Femur (tissue), 1 donor: ENCODE measurements at places on chromosomes 11 and 22.

- DNase-seq: no peak
Observed at GRCh38 chr22:46429325-46429853, 93.9 kb downstream of the TRMU start.

- DNase-seq: no peak
Observed at GRCh38 chr22:46368422-46368821, 32.9 kb downstream of the TRMU start.

- no peak for DNase-seq
Observed at GRCh38 chr11:46064221-46064620, 57.0 kb downstream of the PHF21A start.

- no peak for DNase-seq
Observed at GRCh38 chr11:70597751-70598625, 199.7 kb downstream of the CTTN start.

DNA sequence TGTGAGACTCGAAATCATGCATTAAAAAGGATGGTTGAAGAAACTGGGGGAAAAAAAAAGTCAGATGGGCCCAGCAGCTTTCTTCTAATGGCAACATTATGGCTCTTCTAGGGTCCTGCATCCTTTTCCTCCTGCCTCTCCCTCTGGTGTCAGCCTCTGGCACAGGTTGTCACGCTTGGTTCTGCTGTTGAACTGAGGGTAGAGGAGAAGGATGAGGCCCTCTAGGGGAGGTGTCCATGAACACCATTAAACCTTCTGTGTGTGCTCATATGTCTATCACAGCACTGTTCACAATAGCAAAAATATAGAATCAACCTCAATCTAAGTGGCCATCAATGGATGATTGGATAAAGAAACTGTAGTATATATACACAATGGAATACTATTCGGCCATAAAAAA lies 36.0 kb downstream of the BUD13 start:
- no peak for DNase-seq

DNA sequence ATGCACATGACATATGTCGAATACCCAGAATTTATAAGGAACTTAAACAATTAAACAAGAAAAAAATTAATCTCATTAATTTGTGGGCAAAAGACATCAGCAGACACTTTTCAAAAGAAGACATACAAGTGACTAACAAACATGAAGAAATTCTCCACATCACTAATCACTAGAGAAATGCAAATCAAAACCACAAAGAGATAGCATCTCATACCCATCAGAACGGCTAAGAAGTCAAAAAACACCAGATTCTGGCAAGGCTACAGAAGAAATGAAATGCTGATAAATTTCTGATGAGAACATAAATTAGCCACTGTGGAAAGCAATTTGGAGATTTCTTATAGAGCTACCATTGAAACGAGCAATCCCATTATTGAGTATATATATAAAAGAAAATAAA lies 210.6 kb upstream of the LUZP2 start:
- no peak for DNase-seq

DNA sequence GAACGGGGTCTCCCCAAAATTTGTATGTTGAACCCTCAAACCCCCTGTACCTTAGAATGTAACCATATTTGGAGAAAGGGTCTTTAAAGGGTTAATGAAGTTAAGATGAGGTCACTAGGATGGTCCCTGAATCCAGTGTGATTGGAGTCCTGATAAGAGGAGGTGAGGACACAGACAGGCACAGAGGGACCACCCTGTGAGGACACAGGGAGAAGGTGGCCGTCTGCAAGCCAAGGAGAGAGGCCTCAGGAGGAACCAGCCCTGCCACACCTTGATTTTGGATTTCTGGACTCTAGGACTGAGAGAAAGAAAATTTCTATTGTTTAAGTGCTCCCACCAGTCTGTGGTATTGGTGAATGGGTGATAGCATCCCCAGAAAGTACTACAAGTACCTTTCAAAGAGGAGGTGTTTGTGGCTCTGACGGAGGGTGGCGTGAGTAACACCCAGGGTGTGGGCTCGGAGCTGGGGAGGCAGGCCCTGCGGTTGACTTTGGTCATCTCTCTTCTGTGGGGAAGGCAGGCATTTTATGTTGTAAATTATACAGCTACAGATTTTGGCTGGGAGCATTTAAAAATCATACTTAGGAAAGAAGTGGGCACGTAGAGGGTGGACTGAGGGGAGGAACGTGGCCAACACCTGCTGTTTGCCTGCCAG lies 13.8 kb downstream of the MRGPRF start:
- DNase-seq: no peak

- DNase-seq: no peak
Observed at GRCh38 chr11:58513747-58514367, 6.0 kb upstream of the OR5B21 start.

- no peak for DNase-seq
Observed at GRCh38 chr11:85281550-85281949, 345.6 kb downstream of the DLG2 start.

- DNase-seq: no peak
Observed at GRCh38 chr11:101446726-101447125, 137.1 kb downstream of the TRPC6 start.

GRCh38 chr11:88318017-88318416 lies 19.5 kb downstream of the CTSC start:
- no peak for DNase-seq

DNA sequence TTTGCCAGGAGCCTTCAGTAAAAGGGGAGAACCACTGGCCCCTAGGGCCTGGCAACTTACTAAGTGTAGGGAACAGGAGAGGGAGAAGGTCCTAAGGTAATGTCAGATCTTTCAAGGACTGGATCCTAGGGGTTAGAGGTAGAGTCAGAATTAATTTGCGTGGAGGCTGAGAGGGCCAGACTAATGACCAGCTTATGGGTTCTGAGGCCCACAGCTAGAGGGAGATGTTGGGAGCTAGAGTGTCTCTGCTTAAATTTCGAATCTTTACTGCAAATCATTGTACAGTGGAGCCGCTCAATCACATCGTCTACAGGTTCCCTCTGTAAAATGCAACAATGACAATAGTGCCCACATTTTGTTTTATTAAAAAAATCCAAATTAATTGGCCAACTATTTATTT lies 31.4 kb downstream of the CLMP start:
- DNase-seq: no peak

DNA sequence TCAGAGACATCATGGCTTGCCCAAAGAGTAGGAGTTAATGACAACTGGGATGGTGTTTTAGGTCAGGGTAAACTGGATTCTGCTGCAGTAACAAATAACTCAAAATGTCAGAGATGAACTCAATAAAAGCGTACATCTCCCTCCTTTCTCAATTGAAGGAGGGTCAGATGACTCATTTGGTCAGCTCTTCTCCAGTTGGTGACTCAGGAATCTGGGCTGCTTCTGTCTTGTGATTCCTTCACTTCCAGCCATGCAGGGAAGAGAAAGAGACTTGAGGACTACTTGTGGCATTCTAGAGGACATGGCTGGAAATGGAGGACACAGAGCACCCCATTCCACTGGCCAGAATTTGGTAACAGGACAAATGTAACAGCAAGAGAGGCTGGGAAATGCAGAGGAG lies 3.2 kb upstream of the SYT13 start:
- DNase-seq: no peak

DNA sequence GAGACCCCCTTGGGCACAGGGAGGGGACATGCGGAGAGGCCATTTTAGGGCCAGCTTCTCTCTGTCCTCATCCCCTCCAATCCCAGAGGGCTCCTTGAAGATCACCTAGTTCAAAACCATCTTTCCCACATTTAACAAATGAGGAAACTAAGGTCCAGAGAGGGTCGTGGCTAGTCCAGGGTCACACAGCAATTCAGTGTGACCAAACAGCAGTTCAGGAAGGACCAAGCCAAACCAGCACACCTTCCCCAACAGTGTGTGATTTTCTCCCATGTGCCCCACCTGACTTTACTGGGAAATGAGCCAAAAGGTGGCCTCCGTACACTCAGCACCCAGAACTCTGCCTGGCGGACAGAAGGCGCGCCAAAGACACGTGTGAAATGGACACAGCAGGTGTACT lies 51.3 kb downstream of the CACNA1I start:
- DNase-seq: no peak

DNA sequence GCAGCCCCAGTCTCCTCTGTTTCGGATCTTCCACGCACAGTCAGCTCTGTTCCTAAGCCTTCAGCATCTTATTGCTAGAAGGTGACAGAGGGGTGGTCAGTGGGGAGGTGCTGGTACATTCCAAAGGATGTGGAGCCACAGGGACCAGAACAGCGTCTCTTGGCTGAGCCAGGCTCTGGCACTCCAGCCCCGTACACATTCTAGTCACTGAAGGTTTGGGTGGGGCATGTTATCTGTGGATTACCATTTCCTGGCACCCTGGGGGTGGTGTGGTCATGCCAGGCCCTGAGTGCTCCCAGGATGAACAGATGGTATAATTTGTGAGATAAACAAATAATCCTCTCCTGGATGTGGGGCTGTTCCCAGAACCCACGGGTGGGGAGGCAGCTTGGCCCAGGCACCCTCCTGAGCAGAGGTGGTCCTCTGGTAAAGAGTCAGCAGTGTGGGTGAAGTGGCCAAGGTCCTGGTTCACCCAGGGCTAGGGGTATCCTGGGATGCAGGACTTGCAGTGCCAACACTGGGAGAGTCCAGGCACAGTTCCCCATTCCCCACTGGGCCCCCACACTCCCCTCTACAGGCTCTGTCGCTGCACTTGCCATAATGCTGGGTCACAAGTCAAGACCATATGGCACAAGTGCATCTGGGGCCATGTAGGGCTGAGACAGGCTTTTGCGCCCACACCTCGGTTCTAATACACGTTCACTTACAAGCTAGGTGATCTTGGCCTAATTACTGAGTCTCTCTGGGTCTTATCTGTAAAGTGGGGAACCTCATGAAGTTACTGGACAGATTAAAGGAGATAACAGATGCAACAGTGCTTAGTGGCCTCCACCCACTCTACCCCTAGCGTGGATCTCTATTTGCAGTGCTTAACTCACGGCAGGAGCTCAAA lies 33.0 kb downstream of the DKK3 start:
- no peak for DNase-seq

DNA sequence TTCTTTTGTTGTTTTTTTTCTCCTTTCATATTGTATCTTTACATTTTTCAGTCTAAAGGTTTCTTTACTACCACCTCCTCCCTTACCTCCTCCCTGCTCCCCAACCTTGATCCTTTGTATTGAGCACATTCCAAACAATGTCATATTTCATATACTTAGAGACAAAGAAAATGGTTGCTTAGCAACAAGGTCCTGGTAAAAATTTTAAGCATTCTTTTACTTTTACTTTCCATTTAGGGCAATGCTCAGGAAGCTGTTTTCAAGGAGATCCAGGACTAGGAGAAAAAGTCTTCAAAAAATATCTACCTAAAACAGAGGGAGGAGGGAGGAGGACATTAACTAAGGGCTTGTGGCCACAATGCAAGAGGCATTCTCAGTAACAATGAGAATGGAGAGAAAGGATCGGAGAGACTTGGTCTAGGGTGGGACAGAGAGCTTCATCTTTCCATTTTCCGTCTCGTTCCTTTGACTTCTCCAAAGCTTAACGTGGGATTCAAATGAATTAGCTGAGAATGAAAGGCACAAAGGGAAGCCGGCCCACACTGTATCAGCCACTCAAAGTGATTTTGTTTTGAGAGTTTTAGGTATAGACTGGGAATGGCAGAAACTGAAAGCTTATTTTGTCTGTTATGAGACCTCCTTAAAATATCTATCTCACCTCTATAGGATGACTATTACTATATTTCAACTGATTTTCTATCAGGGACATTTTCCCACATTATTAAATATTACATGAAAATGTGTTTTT lies 455.7 kb downstream of the RAB38 start:
- no peak for DNase-seq

GRCh38 chr11:6681949-6682348 lies 1.2 kb downstream of the MRPL17 start:
- peak; percentile 54 for DNase-seq

GRCh38 chr22:29901354-29901753 lies 18.4 kb downstream of the MTMR3 start:
- DNase-seq: no peak

DNA sequence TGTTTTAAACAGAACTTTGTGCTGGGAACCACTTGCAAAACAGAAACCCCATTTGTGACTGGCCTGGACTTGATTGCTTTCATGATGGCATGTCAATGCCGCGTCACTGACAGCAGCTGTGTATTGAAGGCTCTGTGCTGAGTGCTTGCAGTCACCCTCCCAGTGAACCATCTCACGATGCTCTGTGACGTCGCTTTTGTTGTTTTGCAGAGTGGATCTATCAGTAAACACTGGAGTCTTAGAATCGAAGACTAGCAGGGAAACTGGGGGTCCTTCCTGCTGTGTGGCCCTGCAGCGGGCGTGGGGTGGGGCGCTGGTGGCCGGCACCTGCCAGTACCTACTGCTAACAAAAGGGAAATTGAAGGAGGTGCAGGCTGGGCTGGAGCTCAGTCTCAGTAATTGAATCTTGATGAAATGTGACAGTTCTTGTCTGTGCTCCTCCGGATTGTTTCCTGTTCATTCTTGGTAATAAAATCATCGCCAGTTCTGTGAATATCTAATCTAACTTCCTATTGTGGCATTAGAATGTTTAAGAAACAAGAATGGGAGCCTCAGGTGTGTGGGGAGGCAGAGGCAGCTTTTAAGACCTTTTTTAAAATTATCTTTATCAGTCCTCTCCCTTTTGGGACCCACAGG lies 50.5 kb upstream of the PARVG start:
- DNase-seq: no peak

- DNase-seq: no peak
Observed at GRCh38 chr11:7196396-7197146, 55.1 kb upstream of the SYT9 start.

GRCh38 chr11:19701421-19701820 lies 11.2 kb upstream of the NAV2 start:
- DNase-seq: no peak

DNA sequence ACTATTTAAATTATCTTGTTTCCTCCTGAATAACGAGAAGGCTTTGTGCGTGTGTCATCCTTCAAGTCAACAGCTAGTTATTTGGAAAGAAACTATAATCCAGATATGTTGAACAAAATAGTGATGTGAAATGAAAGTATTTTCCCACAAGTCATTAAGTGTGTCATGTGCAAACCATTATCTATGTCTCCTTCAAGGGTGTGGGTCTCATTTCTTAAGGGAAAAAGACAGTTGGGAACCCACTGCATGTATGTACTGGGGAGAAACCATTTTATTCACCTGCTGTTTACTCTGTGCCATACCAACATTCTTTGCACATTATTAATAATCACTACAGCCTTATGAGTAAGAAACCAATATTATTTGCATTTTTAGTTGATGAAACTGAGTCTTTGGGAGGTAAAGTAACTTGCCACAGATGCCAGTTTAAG lies 145.3 kb upstream of the CTSC start:
- no peak for DNase-seq

DNA sequence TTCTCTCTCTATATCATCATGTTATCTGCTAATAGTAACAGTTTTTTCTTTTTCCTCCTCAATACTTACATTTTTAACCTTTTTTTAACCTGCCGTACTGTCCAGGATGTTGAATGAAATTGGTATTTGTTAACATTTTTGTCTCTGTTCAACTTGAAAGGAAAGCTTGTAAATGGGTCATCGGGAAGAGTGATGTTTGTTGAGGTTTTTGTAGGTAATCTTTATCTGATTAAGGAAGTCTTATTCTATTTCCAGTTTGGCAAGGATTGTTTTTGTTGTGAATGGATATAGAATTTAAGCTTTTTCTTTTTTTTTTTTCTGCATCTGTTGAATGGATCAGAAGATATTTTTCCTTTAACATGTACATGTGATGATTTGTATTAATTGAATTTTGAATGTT lies 8.1 kb upstream of the NNMT start:
- DNase-seq: no peak
